ENCODE measurements at places on chromosomes 4 and X.

DNA sequence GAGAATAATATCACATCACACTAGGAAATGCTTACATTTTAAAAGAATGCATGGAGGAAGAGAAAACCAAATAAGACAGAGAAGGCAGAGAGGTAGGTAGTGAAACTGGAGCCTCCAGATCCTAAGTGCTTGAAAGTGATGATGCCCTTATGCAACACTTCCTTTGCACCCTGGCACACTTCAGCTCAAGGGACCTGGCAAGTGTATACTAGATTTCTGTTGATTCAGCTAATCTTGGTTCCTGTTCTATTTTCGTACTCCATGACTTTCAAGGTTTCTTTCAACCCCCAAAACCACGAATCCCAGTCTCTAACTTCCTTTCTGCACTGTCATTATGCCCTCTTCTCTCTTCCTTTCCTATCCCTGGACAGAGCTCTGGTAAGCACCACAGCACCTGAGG lies 36.9 kb upstream of the SH3KBP1 start:
- DNase-seq = no peak

GRCh38 chrX:56233100-56233499 lies 944 bp downstream of the KLF8 start:
- no peak for DNase-seq

GRCh38 chr4:1075809-1076699 lies 37.3 kb downstream of the RNF212 start:
- DNase-seq = no peak

GRCh38 chr4:105838082-105838481 lies 57.2 kb upstream of the NPNT start:
- DNase-seq = no peak

- peak; percentile 4 for DNase-seq
These were observed 36.1 kb upstream of the DOCK11 start for GRCh38 chrX:118459494-118459893.

DNA sequence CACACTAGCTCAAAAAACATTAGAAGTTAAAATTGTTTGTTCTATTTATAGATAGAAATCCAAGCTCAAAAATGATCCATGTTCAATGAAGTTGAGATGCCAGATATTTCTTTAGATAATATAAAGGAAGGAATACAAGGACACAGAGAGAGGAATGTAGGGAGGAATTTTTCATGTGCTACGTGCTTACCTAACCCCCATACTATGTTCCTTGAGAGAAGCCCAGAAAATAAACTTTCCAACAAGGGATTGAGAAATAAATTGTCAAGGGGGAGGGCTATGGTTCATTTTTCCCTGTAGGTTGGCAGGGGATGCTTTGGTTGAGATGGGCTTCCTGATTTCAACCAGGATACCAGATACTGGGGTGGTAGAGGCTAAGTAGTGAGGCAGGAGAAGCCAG lies 15.6 kb upstream of the ADH5 start:
- no peak for DNase-seq

DNA sequence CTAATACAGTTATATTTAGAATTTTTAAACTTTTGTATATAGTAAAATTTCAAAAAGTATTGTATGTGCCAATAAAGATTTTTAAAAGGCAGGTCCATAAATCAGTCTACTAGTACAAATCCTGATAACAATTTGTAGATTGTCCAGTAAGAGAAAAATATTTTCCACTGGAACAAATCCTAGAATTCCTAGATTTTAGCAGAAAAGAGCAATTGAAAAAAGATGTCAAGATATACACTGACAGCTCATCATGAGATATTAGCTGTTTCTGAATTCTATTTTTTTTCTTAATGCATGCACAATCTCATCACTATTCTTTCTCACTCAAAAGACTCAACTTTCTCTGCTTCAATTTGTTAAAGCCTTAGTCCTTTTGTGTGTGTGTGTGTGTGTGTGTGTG lies 289.2 kb upstream of the MAD2L1 start:
- DNase-seq = no peak

DNA sequence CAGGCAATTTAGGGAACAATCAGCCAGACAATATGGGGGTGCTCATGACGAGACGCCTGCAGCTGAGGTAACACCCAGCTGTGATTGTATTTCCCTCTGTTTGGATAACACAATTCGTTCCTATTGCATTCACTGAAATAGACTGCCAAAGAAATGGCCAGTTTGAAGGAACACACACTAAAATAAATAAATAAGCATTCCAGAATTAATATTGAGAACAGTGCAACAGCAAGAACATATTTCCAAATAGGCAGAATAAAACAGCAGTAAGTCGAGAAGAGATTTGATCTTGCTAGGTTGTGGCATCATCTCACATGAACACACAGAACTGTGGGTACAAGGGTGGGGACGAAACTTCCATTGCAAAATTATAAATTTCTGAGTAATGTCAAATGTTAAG lies 133.5 kb upstream of the FAM47B start:
- DNase-seq = no peak

DNA sequence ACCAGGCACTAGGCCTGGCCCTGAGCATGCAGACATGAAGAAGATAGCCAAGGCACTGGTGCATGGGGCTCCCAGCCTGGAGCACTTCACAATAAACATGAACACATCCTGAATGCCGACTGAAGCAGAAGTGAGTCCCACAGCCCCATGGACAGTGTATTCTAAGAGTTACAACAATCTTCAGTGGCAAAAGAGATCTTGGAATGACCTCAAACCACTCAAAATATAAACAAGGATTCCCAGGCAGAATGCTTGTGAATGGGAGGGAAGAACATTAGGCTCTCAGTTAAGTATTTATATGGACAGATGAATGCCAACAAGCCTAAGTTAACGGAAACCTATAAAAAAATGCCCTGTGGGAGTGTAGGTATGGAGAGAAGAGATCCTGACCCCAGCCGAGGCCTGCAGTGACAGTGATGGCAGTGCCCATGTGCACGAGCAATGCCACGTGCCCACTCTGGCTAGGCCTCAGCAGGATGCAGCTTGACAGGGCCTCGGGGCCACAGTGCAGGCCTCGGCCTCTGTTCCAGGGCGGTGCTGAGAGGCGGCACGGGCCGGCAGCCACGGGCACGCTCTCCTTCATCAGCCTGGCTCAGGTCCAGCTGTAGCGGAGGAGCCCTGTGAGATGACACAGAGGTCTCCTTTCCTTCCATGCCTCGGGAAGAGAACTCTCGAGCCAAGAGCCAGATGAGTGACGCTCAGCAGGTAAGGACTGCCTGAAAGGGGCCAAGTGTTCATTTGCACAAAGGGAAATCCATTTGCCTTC lies 49.2 kb downstream of the IRF2 start:
- no peak for DNase-seq

- DNase-seq = no peak
These were observed 18.1 kb downstream of the USP46 start for GRCh38 chr4:52640808-52641565.

- no peak for DNase-seq
These were observed 534.9 kb upstream of the FMR1 start for GRCh38 chrX:147376601-147377422.

GRCh38 chr4:80199947-80200346 lies 2.6 kb downstream of the PRDM8 start:
- no peak for DNase-seq
